ENCODE measurements at places on chromosomes 16 and 17.

DNA sequence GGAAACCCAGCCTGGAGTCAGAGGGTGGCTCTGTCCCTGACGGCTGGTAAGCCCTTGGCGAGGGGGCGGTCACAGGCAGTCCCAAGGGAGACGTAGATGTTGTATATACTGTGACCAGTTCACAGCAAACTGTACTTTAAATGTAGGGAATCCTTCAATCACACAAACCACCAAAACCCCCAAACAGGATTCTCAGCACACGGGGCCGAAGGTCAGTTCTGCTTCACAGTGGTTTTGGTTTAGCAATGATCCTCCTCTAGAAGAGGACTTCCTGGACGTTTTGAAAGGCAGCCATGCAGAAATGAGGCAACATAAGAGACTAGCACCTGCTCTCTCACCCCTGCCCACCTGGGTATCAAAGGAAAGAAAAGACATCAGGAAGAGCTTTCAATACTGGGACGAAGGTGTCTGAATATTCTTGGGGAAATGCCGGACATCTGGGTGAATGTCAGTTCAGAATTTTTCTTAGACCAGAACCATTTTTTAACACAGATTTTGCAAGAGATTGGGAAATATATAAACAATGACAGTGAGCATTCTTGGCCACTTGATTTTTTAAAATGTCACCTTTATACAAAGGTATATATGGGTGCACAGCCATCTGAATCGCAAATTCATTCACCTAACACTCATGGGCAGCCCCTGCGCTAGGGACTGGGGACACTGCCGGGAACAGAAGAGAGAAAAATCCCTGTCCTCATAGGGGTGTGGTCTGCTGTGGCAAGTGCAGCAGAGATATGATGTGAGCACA lies 74.2 kb downstream of the CRISPLD2 start:
- peak; percentile 30 for DNase-seq

GRCh38 chr17:40980117-40980516 lies 4.0 kb downstream of the KRT40 start:
- DNase-seq = no peak

GRCh38 chr17:1915889-1916288 lies 86.1 kb downstream of the RPA1 start:
- no peak for DNase-seq

GRCh38 chr17:33751702-33752065 lies 458.6 kb upstream of the ASIC2 start:
- no peak for DNase-seq

DNA sequence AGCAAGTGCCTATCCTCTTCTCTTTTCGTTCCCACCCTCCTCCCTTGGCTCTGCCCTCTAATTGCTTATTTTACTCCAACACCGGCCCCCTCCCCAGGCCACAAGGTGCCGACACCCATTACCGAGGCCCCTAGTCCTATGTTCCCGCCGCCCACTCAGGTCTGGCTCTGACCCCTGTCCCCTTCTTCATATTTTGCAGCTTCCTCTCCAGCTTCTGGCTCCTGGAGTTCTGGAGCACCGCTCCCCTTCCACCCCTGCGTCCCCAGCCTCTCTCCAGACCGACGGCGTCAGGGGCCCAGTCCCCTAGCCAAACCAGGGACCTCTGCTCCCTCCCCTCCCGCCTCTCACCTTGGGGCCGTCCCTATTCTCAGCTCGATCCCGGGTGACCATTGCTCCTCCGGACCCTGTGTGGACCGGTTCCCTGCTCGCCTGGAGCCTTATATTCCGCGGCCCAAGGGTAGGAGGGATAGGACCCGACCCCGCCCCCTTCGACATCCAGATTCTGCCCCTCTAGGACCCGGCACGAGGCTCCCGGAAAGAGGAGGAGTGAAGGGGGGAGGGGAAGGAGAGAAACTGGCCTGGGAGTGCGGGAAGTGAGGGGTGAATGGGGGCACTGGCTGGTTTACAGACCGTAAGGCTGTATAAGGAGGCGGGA lies at the start of gene HES7:
TSS of gene HES7 (minus strand) at position 412 of the 655 bp plus-strand sequence. CDS start at position 390, 22 bp downstream.
- DNase-seq = no peak

DNA sequence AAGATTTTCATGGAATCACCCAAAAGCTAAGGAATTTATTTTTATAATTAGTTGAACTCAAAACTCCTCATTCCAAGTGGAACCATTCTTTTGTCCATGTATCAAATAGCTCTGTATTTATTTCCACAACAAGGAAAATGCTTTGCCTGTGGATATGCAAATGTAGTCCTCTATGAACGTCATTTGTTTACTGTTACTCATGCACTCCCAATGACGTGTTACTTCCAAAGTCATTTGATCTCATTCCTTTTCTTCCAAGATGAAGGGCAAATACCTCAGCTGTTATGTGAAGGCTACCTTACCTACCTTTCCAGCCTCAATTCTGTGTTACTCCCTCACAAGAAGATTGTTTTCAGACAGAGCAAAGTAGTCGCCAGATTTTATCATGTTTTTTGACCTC lies 83.7 kb downstream of the ITFG1 start:
- DNase-seq = no peak

GRCh38 chr17:65446838-65447526 lies 114.5 kb downstream of the AXIN2 start:
- DNase-seq = no peak

DNA sequence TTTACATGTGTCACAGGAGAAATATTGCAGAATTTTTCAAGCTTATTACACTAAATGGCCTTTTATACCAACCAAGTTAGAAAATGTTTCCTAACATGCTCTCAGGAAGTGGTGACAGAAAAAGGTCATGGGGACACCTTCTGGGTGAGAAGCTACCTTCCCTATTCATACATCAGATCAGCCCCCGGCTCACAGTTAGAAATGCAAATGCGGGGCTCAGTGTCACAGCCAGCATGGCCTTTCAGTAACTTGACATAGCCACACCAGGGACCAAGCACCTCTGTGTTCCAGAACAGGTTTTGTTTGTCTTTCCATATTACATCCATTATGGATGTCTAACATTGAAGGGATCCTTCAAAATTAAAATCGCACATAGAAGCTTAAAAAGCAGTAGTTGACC lies 59.5 kb downstream of the CHD9NB start:
- DNase-seq = no peak

GRCh38 chr17:31842195-31843069 lies 16.6 kb downstream of the COPRS start:
- peak; percentile 27 for DNase-seq

DNA sequence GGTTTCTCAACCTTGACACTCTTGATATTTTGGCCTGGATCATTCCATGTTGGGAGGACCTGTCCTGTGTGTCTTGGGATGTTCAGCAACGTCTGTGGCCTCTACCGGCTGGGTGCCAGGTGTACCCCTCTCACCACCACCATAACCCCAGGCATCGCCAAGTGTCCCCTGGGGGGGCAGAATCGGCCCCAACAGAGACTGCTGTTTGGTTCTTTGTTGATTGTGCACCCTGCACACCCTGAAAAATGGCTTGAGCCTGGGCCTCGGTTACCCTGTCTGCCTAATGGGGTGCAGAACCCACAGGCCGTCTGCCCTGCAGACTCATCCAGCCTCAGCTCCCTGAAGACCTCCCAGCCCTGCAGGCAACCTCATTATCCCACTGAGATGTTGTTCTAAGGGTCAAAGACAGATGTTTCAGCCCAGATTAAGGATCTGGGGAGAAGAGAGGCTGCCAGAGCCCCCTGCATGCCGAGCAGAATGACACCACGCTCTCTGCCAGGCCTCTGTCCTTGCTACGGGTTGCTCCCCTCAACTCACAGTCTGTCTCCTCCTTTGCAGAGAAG lies 9.2 kb downstream of the CACNG1 start:
- DNase-seq = no peak

- DNase-seq = no peak
Observed at GRCh38 chr16:27080895-27081294, 14.2 kb downstream of the C16orf82 start.

- no peak for DNase-seq
Observed at GRCh38 chr17:80656590-80656989, 112.0 kb downstream of the RPTOR start.

DNA sequence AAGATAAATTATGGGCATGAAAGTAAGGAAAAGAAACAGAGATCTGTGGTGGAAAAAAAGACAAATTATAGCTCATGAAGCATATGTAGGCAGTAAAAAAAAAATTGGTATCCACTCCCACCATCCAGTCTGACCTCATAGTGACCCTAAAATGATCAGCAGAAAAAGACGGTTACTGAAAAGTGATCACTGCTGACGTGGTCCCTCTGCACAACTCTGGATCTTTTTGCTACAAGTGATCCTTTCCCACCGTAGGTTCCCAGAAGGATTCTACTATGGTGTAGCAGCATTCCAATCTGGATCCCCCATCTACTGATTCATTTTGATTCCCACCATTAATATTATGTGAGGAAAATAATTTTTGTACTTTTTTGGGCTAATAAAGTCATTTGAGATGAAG lies 10.9 kb upstream of the CHST6 start:
- DNase-seq = no peak

DNA sequence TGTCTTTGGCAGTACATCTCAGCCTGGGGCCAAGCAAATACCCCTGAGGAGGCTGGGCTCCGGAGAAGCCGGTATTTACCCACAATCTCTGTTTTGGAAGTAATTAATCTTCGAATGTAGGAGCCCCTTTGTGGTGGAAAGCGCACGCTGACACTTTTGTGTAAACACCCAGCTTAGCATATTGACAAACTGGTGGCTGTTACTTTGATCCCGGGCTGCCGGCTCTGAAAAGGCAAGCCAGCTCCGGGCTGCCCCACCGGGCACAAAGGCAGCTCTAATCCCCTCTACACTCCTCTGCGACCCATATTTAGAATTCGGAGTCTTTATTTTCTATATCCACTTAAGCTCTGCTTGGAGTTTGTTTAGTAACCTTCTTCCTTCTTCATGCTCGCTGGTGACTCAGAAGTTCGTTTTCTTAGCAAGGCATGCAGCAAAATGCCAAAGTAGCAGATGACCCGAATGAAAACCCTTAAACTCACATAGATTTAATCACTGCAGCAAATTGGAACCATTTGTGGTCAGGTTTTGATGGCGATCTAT lies 144.0 kb upstream of the IRX3 start:
- no peak for DNase-seq

DNA sequence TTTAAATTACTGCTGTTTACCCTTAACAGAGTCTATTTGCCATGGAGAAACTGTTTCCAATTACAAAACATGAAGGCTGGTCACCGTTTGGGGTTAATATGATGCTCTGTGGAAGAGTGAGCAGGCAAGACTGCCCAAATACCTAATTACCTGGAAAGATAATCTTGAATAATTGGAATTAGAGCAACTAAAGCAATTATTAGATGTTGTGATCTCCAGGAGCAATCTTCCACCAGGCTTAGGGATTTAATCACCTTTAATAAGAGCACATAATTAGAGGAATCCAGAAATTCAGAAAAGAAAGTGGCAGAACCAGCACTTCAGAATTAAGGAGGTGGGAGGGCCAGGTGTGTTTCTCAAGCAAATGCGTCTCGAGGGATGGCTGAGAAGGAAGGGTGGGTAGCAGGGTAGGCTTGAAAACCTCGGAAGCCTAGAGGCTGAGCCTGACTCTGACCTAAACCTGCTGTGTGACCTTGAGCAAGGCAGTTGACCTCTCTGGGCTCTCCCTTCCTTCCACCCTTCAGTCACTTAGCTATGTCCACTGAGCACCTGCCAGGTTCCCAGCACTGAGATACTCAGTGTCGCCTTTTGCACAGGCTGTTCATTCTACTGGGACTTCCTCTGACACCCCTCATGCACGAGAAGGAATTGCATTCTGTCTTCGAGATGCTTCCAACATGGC lies 113.2 kb downstream of the GSG1L start:
- no peak for DNase-seq

GRCh38 chr17:76547183-76547641 lies 7.4 kb downstream of the PRCD start:
- DNase-seq = no peak

GRCh38 chr17:68843522-68843921 lies 111.7 kb downstream of the ABCA8 start:
- no peak for DNase-seq

- no peak for DNase-seq
Observed at GRCh38 chr17:28371245-28372202, at the start of gene SARM1. Gene SARM1 (plus strand): TSS chr17:28371694. CDS start chr17:28372033, 339 bp downstream.

DNA sequence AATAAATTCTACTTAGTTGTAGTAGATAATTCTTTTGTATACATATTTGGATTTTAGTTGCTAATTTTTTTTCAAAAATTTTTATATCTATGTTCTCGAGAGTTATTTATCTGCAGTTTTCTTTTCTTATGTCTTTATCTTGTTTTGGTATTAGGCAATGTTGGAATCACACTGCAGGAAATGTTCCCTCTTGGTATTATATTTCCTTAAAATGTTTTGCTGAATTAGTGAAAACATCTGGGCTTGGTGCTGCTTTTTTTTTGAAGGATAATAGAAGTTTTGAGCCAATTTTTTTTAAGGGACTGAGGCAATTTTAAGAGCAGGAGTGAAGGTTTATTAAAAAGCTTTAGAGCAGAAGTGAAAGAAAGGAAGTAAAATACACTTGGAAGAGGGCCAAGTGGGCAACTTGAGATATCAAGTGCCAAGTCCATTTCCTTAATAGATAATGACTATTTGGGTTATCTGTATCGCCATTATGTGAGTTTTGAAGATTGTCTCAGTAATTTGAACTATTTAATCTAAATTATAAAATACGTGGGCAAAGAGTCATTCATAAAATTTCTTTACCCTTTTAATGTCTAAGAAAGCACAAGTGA lies 1390.1 kb upstream of the CDH8 start:
- DNase-seq = no peak

DNA sequence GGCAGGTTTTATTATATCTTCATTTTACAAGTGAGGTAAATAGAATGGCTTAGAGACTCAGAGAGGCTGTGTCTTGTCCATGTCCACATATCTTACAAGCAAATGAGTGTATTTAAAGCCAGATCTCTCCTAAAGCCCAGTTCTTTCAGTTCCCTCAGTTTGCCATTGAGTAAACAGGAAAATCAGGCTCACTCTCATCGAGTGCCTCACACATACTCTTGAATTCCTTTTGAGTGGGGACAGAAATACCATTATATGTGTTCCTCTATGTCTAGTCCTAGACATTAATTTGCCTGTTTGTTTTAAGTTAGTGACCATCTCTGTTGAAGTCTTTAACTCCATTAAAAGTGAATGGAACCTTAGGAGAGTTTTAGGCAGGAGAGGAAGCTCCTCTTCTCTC lies 40.1 kb downstream of the BPTF start:
- no peak for DNase-seq

GRCh38 chr16:57372372-57373116 lies at the start of gene CX3CL1:
Gene CX3CL1 (plus strand): TSS chr16:57372490. CDS start chr16:57372569, 79 bp downstream.
- DNase-seq = no peak

Measured in HL-60 (cell line).